ENCODE measurements at places on chromosomes 6 and 20.

DNA sequence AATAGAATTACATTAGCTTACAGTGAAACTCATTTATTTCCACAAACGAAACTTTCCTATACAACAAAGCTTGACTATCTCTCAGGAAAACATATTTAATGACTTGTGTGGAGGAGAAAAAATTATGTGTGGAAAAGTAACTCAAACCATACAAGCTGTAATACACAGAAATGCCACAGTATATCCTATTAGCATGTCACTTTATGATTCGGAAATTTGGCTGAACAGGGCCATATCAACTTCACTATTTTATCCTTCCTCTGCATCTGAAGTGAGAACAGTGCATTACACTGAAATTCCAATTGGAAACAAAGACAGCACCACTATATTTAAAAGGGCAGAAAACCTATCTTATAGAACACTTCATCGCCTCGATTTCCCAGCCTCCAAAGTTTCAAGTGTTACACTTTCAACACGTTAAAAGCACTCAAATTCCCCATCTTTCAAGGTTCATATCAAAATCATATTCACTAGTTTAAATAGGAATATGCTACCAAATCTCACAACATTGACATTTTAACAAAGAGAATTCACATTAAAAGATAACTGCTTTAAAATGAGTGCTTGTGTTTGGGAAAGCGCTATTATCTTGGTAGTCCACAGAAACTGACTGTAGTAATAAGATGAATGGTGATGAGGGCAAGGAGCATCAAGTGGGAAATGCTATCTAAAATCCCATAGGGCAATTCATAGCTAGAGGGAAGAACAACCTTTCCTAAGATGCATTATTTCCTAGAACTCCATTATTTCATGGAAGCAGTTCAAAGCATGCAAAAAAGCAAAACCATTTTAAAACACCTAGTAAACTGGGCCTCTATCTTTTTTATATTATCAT lies 1.8 kb downstream of the REV3L start:
- no peak for DNase-seq

GRCh38 chr6:105279463-105279862 lies 99.6 kb upstream of the POPDC3 start:
- DNase-seq: no peak

DNA sequence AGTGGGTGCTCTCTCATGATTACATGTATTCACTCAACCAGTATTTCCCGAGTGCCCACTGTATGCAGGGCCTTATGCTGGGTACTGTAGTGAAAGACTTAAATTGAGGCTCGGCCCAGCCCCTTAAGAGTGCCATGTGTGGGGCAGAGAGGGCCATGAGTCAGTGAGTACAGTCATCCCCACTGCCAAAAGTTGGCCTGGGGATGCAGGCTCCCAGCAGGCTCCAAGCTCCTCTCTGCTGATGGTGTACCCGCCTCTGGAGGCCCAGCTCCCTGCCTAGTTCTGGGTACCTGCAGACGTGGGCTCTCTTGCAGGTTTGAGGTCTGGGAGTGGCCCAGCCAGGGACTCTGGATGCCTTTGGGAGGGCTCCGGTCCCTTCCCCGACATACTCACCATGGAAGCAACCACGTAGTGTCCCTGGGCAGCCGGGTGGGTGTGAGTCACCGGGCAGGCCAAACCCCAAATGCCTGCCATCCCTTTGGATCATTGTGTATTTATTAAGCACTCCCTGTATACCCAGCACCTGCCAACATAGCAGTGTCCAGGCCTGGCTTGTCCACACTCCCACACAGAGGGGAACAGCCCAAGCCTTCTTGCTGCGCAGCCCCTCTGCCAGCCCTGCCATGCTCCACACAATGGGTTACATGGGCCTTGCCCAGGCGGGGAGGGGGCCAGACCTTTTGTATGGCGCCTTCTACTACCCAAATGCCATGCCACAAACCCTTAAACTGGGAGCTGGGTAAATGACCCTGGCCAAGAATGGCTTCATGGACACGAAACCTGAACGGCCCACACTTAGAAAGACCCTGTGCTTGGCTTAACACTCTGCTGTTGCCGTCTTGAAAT lies 153.6 kb downstream of the VEGFA start:
- DNase-seq: no peak

- no peak for DNase-seq
Measured at GRCh38 chr6:16437095-16437494, 198.7 kb downstream of the GMPR start.

- DNase-seq: no peak
Measured at GRCh38 chr6:10451394-10451793, 36.5 kb upstream of the TFAP2A start.

DNA sequence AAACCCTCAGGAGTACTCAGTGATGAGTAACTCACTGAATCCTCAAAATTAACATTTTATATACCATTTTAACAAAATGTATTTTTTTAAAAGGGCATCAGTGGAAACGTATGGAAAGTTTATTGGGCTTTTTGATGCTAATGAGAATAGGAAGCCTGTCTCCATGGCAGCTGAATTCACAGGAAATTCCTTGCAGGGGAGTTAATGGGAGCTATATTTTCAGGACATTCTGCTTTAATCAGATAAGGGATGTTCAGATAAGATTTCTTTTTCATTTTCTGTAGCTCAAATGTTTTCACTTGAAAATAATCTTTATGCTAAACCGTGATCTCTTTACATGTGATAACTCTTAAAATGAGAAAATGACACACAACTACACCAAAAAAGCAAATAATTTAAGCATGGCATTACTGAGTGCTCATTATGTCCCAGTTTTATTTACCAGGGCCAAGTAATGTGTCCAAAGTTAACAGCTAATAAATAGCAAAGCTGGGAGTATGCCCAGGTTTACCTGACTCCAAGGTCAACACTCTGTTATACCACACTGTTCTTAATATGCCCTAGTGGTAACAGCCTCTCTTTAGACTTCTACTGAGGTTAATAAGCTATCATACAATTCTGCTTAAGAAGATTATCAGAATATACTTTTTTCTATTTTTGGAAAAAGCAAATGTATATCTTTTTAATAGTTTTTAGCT lies 348.1 kb downstream of the GRIK2 start:
- no peak for DNase-seq

DNA sequence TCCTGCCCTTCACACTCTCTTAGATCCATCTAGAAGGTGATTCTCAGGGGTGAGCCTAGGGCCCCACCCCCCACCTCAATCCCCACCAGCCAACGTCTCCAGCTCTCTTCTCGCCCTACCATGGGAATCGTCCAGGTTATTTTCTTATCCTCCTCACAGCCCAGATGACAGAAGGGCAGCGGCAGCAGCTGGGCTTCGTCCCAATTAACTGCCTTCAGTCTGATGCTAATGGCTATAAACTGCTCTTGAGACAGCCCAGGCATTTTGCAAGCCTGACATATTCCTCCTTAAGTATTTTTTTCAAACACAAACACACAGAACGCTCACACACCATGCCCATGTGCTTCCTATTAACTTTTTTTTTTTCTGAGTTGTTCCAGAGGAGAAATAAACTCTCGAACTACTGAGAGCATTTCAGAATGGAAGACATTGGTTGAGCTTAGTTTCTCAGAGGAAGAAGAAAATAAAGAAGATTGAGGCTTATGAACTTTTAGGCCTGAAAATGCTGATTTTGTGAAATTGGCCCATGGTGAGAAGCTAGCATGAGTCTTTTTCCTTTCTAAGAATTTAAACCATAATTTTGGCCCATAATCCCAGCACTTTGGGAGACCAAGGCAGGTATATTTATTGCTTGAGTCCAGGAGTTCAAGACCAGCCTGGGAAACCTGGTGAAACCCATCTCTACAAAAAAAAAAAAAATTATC lies 124.6 kb downstream of the EYA2 start:
- DNase-seq: no peak

GRCh38 chr20:47778398-47779354 lies 6.6 kb downstream of the SULF2 start:
- DNase-seq: no peak

DNA sequence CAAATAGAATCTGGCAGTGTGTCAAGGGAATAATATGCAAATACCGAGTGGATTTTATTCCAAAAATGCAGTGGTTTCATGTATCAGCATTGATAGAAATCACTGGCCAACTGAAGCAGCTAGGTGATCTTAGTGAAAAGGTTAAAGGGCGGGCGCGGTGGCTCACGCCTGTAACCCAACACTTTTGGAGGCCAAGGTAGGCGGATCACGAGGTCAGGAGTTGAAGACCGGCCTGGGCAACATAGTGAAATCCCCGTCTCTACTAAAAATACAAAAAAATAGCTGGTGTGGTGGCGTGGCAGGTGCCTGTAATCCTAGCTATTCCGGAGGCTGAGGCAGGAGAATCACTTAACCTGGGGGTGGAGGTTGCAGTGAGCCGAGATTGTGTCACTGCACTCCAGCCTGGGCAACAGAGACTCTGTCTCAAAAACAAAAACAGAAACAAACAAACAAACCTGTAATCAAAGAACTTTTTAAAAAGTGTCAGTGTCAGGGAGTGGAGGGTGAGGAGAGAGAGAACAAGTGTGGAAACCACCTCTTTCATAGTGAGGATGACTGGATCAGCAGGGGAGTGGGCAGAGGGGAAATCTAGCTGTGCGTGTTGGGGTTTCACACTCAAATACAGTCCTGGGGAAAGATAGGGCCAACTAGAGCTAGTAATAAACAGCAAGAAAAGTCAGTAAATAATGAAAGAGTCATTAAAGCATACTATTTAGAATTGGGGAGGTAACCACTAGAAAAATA lies 57.1 kb downstream of the CDS2 start:
- no peak for DNase-seq

GRCh38 chr6:10961837-10962236 lies 75.0 kb downstream of the SYCP2L start:
- DNase-seq: no peak

- DNase-seq: no peak
Measured at GRCh38 chr6:82832811-82833210, 232.8 kb downstream of the UBE3D start.

- DNase-seq: no peak
Measured at GRCh38 chr20:20812136-20812535, 99.7 kb upstream of the RALGAPA2 start.

Measured in activated CD8-positive, alpha-beta memory T cell treated with anti-CD3 and anti-CD28 coated beads for 1 hour (primary cell).